Activated naive CD4-positive, alpha-beta T cell (primary cell): ENCODE measurements at places on chromosomes 2 and 18.

GRCh38 chr18:8051453-8051852, 484.3 kb downstream of the PTPRM start:
- no peak for DNase-seq

DNA sequence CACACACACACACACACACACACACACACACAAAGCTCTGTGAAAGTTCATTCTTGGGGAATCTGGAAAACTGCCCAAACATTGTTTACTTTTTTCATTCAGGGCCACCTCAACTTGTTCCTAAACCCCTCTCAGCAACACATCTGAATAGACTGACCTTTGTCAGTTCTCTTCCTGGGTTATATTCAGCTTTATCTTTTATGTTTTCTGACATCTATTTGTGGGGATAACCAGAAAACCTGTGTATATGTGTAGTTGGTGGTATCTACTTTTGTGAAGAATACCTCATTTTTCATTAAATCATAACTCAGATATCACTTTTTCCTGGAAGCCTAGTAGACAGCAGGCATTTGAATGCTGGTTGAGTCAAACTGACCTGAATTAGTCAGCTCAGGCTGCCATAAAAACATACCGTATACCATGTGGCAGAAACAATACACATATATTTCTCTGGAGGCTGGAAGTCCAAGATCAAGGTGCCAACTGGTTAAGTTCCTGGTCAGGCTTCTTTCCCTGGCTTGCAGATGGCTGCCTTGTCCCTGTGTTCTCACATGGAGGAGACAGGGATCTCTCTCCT, 11.0 kb upstream of the RNF144A start:
- no peak for DNase-seq

- DNase-seq, result no peak
These were observed 248.1 kb downstream of the ZNF385B start for GRCh38 chr2:179613299-179613651.

- no peak for DNase-seq
These were observed 70.1 kb downstream of the NOL10 start for GRCh38 chr2:10619643-10620042.

DNA sequence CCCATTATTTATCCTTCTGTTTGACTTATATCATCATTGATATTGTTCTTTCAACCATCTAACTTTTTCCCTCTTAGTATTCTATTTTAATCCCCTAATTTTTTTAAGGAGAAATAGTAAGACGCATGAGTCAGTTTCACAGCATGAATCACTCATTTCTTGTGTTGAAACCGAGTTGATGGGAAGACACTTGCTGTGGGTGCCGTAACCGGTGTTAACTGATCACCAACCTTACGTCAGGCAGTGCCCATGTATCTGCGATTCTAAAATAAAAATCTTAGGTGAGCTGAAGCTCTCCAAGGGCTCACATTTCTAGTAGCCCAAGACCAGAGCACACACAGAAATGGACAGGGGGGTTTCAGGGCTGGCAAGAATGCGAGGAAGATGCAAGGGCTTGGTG, 348.1 kb downstream of the GALR1 start:
- no peak for DNase-seq

GRCh38 chr2:13260402-13260801, 543.7 kb downstream of the TRIB2 start:
- DNase-seq, result no peak

- DNase-seq, result no peak
These were observed 61.5 kb upstream of the TMEM177 start for GRCh38 chr2:119617455-119617854.

GRCh38 chr2:232336241-232336736, 42.3 kb upstream of the ALPP start:
- no peak for DNase-seq

- DNase-seq, result no peak
These were observed 322.1 kb upstream of the THUMPD2 start for GRCh38 chr2:40101131-40101575.

- DNase-seq, result no peak
These were observed 135.1 kb downstream of the ACTR3 start for GRCh38 chr2:114025030-114025429.

DNA sequence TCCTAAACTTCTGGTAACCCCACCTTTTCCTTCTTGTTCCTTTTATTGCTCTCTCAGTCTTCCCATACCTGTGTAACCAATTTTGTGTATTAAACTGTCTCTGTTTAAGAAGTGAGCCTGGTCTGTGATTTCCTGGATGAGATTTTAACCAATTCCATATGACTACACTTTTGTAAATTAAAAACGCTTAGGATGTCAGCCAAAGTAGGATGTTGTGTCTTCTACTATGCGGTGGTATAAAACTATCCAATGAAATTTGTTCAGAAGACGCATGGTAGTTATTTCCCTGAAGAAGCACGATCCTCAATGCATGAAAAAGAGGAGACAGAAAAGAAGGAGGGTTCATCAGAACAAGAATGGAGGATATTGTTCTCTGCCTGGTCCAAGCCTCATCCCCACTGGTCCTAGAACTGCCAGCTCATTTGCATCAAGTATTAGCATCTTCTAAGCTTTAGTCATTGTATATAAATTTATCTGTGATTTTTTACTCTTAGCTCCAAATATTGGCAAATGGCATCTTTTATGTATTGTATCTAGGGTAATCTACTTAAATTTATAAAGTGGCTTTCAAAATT, 127.4 kb downstream of the TGIF1 start:
- DNase-seq, result no peak

DNA sequence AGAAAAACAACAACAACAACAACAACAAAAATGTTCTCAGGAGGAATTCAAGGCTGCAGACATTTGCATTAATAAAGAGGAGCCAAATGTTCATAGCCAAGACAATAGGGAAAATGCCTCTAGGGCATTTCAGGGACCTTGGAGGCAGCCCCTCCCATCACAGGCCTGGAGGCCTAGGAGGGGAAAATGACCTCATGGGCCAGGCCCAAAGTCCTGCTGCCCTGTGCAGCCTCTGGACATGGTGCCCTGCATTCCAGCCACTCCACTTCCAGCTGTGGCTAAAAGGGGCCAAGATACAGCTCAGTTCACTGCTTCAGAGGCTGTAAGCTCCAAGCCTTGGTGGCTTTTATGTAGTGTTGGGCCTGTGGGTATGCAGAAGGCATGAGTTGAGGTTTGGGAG, 314.5 kb downstream of the CYRIA start:
- no peak for DNase-seq

DNA sequence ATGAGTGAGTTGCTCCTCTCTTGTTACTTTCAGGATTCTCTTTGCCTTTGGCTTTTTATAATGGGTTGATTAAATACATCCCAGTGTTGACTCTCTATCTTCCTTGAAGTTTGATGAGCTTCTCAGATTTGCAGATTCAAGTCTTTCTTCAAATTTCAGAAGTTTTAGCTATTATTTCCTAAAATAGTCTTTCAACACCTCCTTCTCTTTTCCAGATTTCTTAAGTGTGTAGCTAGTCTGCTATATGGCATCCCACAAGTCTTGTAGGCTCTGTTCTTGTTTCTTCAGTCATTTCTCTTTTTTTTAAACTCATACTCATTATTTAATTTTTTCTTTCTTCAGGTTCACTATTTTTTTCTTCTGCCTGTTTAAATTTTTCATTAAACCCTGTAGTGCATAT, 287.7 kb upstream of the CNTNAP5 start:
- no peak for DNase-seq

DNA sequence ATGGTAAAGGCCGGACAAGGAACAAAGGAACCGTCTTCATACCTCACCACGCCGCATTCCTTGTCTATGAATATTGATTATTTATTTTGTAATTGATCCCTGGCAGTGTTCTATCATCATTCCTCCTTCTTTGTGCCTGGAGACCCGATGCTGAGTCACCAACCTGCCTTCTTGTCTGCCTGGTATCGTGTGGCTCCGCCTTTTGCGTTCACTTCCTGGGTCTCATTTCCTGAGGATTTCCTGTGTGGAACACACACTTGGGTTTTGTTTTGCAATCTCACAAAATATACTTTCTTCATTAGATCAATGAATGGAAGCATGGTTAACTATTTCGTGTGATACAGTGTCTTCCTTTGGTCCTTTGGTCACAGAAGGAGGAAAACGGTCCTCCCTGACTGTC, 95.5 kb upstream of the SNTG2 start:
- DNase-seq, result no peak

DNA sequence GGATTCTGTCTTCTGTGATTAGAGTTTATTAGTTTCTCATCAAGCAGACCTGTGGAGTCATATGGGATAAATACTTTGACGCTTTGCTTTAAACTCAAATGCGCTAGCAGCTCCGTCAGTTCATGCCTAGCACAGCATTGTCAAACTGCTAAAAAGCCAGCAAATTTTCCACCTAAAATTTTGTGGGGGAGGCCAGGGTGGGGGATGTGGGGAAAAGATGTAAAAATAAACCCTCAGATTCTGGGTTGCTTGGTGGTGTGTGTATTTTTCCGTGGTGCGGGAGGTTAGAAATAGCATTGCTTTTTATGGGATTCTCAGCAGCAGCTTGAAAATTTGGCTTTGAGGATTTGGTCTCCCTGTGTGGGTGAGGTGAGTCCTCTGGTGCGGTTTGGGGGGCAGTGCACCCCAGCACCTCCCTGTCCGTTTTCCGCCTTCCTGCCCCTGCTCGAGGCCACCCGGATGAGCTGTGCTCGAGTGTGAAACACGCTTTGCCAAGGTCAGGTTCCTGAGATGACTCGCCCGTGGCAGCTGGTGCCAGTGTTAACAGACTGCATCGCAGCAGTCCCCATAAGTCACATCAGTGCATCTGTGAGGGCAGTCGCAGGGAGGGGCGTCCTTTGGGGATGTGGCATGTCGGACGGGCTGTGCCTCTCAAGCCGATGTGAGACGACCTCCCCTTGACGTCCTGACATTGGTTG, 65.9 kb downstream of the LDLRAD4 start:
- no peak for DNase-seq

DNA sequence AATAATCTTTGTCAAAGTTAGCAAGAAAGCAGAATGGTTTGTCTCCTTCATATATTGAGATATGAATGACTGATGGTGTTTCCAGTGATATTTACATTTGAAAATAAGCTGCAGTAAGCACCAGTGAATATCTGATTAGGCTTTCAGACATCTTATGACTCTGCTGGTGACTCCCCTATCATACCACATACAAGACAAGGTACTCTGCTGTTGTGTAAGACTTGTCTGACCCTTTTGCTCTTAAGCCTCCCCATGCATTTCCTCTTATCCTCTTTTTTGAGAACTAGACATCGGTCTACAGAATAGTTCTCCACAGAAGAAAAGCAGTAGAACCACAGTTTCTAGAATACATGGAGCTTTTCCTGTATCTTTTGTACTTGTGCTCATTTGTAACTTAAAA, 9.3 kb downstream of the POLI start:
- no peak for DNase-seq

GRCh38 chr2:159939946-159940345, 122.5 kb downstream of the PLA2R1 start:
- DNase-seq, result no peak

GRCh38 chr2:36302911-36303310, 52.7 kb upstream of the CRIM1 start:
- no peak for DNase-seq

- no peak for DNase-seq
These were observed 245.5 kb upstream of the CXCR4 start for GRCh38 chr2:136363470-136363869.

DNA sequence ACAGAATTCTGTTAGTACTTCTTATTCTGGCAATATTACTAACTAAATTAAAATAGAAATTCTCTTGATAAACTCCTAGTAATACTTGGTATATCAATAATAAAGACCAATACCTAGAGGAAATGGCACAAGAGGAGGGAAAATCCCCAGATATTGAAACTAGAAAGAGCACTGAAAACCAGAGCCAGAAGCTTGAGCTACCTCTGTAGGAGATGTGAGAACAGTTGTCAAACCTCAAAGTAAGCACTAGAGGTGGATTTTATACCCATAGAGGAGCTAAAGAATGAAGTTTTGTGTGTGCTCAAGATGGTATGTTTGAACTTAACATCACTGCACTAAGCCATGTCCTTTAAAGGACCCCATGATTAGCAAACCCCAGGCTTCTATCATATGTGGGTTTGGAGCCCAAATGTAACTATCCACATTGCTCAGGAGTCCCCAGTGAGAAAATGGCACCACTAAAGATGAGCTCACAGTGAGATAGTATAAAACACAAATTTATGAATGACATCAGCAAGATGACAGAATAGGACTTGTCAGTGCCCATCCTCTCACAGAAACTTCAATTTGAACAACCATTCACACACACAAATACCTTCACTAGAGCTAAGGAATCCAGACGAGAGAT, 122.1 kb downstream of the PKP4 start:
- no peak for DNase-seq

DNA sequence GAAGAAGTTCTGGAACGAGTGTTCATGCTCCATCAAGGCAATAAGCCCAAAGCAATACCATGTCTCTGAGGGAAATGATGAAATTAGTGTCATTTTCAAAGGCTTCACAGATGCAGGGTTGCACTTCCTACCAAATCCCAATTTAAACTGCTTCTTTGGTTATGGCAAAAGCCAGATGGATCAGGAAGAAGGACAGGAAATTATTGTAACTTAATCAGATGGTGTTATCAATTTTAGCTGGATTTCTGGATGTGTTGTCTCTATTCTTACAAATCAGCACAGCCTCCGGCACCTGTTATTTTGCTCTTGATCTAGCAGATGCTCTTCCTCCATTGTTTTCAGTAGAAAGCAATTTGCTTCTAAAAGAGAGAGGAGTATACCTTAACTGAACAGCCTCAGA, 693.4 kb downstream of the SOCS6 start:
- no peak for DNase-seq

- DNase-seq, result no peak
These were observed 170.6 kb upstream of the FIGN start for GRCh38 chr2:163906410-163906809.

DNA sequence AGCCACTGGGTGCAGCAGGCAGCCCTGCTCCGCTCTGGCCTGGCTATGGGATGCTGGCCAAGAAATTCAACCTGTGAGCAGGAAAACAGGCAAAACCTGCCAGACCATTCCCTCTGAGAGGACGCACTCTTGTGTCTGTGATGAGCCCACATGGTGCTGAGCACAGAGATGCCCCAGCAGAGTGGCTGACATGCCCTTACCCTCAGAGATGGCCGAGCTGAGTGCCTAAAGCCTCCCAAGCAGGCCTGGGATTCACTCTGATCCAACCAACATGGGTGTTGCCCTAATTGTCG, 34.3 kb upstream of the TAF1B start:
- no peak for DNase-seq

- no peak for DNase-seq
These were observed 29.6 kb downstream of the GAD1 start for GRCh38 chr2:170846314-170846713.

GRCh38 chr2:126448611-126449010, 207.3 kb upstream of the GYPC start:
- DNase-seq, result no peak
